ENCODE measurements at places on chromosomes 13 and 19.
A peak's percentile ranks its signal among the peaks of the same experiment; 100 is the strongest.

- DNase-seq = no peak
Observed at GRCh38 chr13:111256946-111257345, 63.5 kb upstream of the TEX29 start.

DNA sequence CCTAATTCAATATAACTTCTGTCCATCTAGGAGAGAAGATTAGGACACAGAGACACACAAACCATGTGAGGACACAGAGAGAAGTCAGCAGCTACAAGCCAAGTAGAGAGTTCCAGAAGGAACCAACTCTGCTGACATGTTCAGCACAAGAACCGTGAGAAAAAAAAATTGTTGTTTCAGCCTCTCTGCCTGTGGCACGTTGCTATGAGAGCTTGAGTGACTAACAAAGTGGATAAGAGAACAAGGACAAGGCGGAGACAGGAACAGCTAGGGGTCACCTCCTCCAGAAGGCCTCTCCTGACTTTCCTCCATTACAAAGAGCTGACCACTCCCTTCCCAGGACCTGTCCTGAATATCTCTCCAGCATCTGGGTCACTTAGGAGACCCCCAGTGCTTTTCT, 5.6 kb upstream of the SIGLEC12 start:
- DNase-seq = no peak

DNA sequence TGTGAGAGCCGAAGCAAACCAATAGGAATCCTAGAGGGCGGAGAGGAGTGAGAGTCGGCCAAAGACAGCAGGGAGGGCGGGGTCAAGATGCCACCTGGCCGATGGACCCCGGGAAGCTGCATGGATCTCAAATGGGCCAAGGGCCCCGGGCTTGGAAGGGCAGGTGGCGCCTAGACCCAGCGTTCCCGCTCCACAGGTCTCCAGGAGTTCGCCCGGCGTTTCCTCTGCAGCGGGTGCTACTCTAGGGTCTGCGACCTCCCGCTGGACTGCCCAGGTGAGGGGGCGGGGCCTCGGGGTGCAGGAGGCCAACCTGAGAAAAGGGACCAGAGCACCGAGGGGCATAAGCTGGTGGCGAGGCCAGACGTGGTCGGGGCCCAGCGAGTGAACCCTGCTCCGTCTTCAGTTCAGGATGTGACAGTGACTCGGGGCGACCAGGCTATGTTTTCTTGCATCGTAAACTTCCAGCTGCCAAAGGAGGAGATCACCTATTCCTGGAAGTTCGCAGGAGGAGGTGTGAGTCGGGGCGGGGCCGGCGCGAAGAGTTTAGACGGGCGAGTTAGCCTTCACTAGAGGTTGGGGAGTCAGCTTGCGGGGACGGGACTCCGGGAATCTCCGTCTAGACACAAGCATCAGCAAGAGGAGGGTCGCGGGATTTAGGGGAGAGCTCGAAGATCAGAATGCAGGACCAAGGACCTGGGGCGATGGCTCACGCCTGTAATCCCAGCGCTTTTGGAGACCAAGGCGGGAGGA, 9.9 kb downstream of the SPACA6 start:
- DNase-seq = no peak

DNA sequence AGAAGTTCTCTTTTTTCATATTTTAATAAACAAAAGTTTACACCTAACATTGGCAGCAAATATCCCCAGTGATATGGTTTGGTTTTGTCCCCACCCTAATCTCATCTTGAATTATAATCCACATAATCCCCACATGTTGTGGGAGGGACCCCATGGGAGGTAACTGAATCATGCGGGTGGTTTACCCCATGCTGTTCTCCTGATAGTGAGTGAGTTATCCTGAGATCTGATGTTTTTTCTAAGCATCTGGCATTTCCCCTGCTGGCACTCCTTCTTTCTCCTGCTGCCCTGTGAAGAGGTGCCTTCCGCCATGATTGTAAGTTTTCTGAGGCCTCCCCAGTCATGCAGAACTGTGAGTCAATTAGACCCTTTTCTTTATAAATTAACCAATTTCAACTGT, 214.7 kb downstream of the SLITRK1 start:
- no peak for DNase-seq

- DNase-seq = peak; percentile 42
Observed at GRCh38 chr19:34120846-34121639, 51.3 kb upstream of the LSM14A start.

- DNase-seq = no peak
Observed at GRCh38 chr13:102710261-102710679, 15.4 kb upstream of the METTL21C start.

GRCh38 chr19:46206176-46206575, 23.4 kb upstream of the IGFL1 start:
- no peak for DNase-seq

DNA sequence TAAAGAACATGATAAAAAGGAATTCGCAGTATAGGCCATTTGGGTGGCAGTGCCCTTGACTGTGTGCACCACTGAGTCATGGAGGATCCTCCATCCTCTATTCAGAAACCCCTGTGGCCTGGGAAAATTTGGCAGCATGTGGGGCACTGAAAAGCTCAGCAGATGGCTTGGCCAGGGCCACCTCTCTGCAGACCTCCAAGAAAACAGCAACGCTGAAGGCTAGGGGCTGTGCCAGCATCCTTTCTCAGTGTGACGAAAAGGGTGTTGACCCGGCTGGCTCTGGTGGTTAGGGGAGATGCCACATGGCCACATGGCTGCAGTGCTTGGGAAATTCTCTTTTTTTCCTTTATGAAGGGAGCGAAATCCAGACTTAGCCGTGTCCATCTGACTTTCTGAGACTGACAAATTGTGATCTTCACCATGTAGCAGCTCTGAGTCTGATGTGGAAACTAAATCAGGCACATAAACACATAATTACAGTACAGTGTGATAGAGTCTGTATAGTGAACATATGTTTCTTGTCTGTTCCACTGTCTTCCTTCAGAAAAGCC, 178.0 kb downstream of the KCTD12 start:
- no peak for DNase-seq

DNA sequence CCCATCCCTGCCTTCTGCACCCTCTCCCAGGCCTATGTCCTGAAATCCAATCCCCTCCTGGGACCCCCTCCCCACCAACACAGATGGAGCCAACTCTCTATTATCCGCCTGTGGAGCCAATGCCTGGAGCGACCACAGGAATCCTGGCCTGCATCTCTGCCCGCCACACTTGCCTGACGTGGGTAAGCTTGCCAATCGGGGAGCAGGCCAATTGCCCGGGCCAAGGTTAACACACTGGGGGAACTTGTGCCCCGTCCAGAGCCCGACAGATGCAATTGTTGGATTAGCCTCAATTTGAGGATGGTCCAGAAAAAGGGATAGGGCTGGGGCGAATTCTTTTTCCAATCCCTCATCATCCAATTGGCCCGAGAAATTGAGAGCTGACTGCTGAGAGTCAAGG, 5.9 kb downstream of the WIZ start:
- no peak for DNase-seq

DNA sequence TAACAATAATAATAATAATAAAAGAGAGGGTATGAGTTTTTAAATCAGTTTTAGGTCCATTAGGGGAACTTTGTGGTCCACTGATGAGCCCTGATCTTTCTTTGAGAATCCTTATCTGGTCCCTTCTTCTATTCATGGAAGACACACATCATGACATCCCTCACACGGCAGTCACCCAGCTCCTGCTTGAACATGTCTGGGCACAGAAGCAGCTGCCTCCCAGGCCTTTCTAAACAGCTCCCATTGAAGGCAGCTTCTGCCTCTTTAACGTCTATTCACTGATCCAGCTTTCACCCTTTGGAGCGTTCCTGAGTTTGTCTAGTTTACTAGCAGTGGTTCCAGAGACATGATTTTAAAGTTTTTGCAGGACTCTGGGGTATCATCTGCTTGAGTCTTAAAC, 42.6 kb upstream of the STK24 start:
- no peak for DNase-seq

DNA sequence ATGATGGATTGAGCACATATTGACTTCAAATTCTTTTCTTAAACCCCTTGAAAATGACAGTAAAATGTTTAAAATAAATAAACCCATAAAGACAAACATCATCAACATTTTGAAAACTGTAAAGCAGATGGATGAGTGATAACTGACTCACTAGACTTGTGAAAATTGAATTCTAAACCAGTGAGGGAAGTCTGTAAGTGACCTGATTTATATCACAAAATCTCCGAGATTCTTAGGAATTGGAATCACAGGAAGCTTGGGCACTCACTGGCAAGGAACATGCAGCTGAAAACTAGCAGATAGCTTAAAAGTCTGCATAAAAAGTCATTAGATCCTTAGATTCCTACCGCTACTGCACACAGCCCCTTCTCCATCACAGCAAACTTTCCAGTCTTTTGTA, 51.3 kb upstream of the TSC22D1 start:
- DNase-seq = no peak

DNA sequence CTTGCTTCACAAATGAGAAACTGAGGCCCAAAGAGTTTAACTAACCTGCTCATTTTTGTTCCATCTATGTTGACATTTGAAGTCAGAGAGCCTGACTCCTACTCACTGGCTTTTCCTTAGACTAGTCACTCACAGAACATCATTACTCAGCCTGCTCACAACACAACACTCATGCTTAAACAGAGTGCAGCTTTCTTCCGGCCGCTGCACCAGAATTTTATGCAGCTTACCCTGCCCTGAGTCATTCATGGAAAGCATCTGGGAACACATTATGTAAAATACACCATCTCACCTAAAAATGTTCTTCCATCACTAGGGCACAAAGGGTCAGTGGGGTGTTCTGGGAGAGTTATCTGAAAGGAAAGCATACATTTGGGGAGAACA, 303.4 kb downstream of the SPRY2 start:
- no peak for DNase-seq

- DNase-seq = no peak
Observed at GRCh38 chr19:27765397-27765796, 1447.6 kb downstream of the UQCRFS1 start.

- peak; percentile 55 for DNase-seq
Observed at GRCh38 chr13:114120591-114121011, 11.8 kb downstream of the RASA3 start.

- no peak for DNase-seq
Observed at GRCh38 chr19:17951157-17951989, 15.5 kb upstream of the KCNN1 start.

DNA sequence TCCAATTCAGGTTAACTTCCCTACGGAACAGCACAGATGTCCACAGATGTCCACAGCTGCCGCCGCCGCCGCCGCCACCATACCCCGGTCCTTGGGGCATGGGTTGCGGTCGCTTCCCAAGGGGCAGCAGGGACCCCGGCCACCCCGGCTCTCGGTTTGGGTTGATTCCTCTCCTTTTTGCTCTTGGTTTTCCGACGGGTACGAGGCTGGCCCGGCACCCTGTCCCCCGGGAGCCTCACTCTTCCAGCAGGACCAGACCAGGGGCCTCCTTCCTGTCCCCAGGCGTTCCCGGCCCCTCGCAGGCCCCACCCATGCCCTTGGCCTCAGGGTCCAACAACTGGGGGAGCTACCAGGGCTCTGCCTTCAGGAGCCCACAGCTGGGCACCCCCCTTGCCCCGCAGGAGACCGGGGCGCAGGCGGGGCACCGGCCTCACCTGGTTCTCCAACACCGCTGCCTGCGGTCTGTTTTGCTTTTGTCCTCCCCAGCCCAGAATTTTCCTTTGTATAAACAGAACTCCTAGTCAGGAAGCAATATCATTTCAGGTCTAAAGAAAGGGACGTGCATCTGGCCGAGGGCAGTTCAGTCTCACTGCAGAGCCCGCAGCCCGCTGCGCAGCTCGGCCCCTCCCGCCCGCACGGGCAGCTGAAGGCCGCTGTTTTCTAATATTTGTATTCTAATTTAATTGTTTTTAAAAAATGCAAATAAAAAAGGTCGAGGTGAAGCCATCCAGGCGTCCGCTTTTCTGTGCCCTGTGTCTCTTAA, 27.9 kb downstream of the ZBTB7A start:
- DNase-seq = no peak

DNA sequence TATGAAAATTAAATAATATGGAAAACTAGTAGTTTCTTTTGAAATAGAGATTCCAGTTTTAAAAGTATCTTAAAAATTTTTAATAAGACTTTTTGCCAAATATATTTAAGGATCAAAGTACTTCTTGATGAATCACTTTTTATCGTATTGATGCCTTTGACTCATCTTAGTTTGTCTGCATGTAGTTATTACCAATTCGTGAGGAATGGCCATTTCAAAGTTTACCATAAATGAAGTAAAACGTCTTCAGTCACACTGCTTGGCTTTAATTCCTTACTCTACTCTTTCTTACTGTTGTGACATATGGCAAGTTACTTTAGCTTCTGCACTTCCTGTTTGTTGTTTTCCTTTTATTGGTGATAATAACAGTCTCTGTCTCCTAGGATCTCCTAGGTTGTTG, 38.3 kb downstream of the NDFIP2 start:
- DNase-seq = no peak

DNA sequence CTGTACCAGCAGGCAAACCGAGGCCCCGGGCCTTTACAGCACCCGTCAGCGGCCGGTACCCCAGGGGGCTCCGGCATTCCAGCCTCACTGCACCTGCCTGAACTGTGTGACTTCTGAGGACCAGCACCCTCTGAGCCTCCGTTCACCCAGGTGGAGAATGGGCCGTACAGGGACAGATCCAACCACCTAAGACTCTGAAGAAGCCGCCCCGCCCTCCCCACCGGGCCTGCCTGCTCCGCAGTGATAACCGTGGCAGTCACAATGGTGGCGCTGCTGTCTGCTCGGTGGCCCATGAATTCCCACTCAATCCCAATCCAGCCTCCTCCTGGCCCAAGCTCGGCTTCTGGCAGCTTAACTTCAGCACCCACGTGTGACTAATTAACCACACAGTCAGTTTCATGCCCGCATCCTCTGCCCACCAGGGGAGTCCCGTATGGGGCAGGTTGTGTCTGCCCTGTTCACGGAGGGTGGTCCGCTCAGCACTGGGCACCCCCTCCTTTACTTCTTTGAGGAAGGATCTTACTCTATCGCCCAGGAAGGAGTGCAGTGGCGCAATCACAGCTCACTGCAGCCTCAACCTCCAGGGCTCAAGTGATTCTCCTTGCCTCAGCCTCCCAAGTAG, 3.4 kb downstream of the TCF3 start:
- DNase-seq = no peak

- peak; percentile 65 for DNase-seq
Observed at GRCh38 chr19:47699360-47699917, 13.8 kb upstream of the EHD2 start.

- no peak for DNase-seq
Observed at GRCh38 chr13:27973961-27974662, 5.0 kb upstream of the CDX2 start.

GRCh38 chr13:108220041-108220440, 1.8 kb downstream of the ABHD13 start:
- DNase-seq = no peak

- no peak for DNase-seq
Observed at GRCh38 chr19:37977992-37978391, 71.0 kb downstream of the SIPA1L3 start.

DNA sequence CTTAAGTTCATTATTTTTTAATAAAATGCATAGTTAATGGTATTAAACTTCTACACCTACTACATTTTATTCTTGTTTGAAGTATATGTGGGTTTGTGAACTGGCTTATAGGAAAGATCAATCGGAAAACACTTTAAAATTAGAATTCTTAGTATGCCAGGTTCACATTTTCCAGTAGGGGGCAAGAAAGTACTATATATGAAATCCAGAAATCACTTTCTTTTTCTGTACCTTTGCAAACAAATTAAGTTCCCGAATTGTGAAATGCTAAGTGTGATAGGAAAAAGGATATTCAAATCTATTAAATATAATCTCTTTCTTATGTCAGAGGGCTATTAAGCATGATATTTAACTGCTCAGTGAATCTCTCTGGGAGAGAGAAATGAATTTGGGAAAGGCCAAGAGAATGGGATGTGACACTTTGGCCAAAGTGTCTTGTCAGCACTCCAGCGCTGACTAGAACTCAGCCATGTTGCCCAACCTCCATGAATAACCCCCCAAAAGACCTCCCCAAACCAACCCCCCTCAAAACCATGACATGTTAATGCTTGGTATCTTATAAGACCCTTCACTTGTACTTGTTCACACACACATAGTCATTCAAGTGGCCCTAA, 122.6 kb upstream of the SLC10A2 start:
- DNase-seq = no peak
